HT1080 (cell line): ENCODE measurements at places on chromosomes 7 and 10. TPM values are rescaled to one million over a fixed set of nuclear protein-coding genes. Genes with fewer than 3 reads are reported as not detected.

GRCh38 chr7:51242881-51243518, 73.6 kb downstream of the COBL start:
- DNase-seq: no peak

DNA sequence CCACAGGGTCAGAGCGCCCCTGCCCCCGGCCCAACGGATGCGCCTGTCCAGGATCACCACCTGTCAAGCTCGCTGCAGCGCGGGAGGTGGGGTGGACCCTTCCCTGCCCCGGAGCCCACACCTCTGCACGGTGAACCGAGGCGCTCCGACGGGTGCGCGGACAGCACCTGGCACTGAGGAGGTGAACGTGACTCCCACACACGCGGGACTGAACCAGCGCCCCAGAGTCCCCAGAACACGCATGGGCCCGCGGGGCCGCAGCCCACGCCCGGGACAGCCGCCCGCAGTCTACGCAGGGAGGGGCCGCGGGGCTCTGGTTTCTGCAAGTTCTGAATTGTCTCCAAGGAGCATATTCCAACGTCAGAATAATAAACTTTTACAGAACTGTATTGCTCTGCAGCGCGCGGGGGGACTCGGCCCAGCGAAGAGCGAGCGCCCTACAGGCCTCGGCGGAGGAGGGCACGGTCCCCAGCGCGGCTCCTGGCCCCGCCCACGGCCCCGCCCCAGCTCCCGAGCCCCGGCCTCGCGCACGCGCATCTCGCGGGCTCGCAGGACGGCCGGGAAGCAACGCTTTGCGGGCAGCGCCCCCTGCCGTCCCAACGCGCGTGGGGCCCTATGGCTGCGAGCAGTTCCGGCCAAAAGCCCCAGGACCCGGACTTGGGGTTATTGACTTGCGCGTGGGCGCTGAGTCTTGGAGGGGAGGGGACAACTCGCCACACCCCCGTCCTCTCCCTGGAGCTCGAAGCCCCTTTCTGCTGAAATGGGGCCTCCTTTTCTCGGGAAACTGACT, 29.7 kb downstream of the OAT start:
- DNase-seq: peak; percentile 59

GRCh38 chr10:31321396-31321941, 2.5 kb downstream of the ZEB1 start:
- no peak for DNase-seq

Gene ASIC3
- total RNA-seq: 0.45 TPM in 1 of 2 replicates, not detected in the other

Gene OR2A42
- total RNA-seq: not detected in 2 replicates
